ENCODE measurements at places on chromosomes 7 and 10.

DNA sequence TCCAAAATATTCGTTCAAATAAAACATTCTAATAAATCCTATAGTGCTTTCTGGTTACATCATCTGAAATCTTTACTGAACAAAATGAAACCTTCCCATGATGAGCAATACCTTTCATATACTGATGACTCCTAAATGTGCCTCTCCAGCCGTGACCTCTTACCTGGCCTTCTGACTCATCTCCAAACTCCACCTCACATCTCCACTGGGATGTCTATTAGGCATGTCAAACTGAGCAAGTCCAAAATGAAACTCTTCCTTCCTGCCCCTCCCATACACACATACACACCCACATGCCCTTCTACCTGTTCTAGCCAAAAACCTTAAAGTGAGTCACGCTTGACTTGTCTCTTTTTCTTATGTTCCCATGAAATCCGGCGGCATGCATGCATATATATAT lies 22.9 kb downstream of the GSAP start:
- no peak for DNase-seq

GRCh38 chr10:77274046-77274795 lies 363.4 kb downstream of the KCNMA1 start:
- no peak for DNase-seq

DNA sequence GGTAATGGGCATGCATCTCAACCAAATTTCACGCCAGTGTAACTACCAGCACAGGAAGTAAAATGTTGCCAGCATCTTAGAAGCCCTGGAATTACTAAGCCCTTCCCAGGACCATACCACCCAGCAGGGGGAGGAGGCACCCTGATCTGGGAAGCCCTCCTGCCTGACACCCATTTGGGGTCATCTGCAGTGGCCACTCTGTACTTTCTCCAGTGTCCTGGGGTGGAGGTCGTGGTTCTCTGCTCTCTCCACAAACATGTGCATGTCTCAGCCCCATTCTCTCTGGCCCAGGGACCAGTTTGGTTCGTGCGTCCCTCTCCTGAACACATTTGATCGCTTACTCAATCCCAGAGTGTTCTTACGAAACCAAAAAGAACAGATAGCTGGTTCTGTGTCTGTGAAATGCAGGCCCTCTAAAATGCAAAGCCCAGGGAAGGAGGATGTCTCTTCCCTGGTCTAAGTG lies 9.4 kb upstream of the LRRC27 start:
- peak; percentile 17 for DNase-seq

GRCh38 chr7:91291302-91291701 lies 27.1 kb downstream of the FZD1 start:
- DNase-seq = no peak

GRCh38 chr10:124741922-124742412 lies 2.2 kb downstream of the FAM53B start:
- no peak for DNase-seq

- DNase-seq = no peak
Observed at GRCh38 chr10:21260066-21260465, 265.4 kb downstream of the SKIDA1 start.

GRCh38 chr7:90192876-90193750 lies 18.4 kb upstream of the STEAP2 start:
- DNase-seq = peak; percentile 55

DNA sequence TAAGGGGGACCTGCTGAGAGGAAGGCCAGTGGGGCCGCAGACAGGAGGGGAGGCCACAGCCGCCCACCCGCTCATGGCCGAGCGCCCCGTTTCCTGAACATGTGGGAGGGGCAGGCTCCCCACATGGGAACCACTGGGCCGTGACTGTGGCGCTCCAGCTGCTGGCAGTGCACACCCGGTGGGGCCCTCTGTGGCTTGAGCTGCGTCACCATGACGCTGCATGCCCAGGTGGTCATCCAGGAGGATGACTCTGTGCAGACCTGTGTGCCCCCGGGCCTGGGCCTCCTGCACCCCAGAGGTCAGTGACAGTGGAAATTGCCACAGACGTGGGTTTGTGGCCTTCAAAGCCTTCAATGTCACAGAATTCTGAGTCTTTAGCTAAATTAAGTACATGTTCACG lies 85.1 kb downstream of the MGMT start:
- DNase-seq = no peak

DNA sequence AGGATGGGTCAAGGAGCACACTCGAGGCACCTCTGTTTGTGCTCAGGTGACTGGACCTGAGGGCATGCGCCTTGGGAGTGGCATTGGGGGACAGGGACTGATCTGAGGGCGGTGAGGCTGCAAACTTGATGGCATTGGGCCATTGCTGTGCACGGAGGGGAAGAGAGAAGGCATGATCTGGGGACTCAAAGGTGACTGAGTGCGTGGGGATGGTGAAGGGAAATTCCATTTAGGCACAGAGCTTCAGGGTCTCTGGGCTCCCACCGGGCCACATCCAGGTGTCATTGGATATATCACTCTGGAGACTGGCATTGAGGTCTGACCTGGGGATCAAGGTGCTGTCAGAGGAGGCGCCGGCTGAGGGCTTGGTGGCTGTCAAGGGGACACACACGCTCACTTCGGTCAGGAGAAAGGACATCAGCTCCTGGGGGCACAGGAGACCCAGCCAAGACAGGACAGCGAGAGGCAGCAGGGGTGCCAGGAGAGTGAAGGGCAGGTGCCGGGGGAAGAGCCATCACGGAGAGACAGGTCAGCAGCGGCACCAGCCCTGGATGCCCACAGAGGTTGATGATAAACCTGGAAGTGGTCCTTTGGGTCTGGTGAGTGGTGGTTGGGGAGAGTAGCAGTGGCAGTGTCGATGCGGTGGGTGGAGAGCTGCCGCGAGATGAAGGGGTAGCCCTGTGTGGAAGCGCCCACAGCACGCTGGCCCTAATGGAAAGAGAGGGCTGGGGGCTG lies 5.5 kb downstream of the ADCK2 start:
- DNase-seq = no peak

- DNase-seq = peak; percentile 95
Observed at GRCh38 chr7:11130012-11130411, 156.3 kb downstream of the PHF14 start.

GRCh38 chr7:112290065-112290464 lies 83.6 kb downstream of the ZNF277 start:
- peak; percentile 31 for DNase-seq

GRCh38 chr7:144885478-144885877 lies 49.6 kb upstream of the TPK1 start:
- no peak for DNase-seq

DNA sequence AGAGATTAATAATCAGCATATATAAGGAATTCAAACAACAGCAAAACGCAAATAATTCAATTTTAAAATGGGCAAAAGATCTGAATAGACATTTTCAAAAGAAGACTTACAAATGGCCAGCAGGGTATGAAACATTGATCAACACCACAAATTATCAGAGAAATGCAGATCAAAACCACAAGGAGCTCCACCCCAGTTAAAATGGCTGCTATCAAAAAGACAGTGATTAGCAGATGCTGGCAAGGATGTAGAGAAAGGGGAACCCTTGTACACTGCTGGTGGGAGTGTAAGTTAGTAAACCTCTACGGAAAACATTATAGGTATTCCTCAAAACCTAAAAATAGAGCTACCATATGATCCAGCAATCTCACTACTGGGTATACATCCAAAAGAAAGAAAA lies 128.0 kb upstream of the CACUL1 start:
- no peak for DNase-seq

GRCh38 chr10:100976906-100977305 lies 7.6 kb downstream of the SEMA4G start:
- DNase-seq = no peak

DNA sequence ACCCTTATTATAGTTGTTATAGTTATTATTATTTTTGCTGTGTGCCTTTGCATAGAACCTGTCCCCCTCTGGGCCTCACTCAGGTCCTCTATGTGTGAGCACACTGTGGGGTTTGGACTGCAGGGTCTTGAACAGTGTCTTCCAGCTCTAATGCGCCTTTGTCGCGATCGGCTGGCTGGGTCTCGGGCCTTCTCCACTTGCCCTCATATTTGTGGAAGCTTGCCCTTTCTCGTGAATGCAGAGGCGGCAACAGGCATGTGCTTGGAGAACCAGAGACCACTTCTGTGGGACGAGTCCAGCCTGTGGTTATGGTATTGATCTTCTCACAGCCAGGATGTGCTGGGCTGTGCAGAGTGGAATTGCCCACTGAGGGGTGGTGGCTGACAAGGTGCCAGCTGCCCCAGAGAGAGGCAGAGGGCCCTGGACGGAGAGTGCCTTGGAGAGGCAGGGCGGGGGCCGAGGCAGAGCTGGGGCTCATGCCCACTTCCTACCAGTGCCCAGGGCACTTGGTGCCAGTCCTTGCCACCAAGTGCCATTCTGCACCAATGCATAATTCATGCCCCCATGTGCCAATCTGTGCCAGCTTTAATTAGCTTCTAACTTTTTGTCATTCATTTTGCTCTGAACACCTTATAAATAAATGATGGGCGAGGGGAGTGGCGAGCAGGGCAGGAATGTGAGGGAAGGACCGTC lies 6.8 kb upstream of the CDH23 start:
- no peak for DNase-seq

DNA sequence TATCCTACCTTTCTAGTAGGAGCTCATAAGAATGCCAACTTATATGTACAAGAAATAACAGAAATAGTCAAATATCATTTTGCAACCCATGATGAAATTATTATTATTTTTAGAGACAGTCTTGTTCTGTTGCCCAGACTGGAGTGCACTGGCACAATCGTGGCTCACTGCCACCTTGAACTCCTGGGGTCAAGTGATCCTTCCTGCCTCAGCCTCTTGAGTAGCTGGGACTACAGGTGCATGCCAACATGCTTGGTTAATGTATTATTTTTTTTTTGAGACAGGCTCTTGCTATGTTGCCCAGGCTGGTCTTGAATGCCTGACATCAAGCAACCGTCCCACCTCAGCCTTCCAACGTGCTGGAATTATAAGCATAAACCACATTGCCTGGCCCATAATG lies 44.8 kb downstream of the TNPO3 start:
- no peak for DNase-seq

DNA sequence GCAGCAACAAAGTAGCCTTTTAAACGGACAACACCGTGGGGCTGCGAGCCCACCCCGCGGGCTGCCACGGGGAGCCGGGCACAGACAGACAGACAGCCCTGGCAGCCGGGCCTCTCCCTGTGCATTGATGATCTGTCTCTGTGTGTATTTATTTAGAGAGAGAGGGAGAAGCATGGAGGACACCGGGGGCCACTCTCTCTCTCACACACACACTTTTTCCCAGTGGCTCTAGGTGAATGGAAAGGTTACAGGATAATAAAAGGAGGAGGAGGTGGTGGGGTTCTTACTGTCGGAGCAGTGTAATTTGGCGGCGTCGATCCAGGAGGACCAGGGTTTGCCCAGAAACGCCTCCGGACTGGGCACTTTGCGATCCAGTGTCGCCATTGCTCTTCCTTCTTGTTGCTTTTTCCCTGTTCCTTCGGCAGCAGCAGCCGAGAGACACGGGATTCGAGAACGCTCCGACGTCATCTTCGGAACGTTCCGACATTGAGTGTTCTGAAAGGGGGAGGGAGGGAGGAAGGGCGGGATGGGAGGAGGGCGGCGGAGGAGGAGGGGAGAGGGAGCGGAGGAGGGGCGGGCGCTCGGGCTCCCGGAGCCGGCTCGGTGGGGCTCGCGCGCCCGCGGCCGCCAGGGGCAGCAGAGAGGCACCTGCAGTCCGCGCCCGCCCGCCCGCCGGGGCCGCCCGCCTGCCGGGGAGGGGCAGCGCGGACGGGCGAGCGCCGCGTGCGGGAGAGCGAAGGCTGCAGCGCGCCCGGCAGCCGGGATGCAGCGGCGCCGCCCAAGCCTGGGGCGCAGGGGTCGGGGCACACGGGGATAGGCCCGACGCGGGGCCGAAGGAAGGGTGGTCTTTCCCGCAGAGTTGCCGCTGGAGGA lies at the start of gene ATXN7L1:
Gene ATXN7L1, minus strand, starts transcription at position 509 of the 873 bp plus-strand sequence. Its CDS starts 41 bp downstream, at position 468.
- DNase-seq = peak; percentile 95

DNA sequence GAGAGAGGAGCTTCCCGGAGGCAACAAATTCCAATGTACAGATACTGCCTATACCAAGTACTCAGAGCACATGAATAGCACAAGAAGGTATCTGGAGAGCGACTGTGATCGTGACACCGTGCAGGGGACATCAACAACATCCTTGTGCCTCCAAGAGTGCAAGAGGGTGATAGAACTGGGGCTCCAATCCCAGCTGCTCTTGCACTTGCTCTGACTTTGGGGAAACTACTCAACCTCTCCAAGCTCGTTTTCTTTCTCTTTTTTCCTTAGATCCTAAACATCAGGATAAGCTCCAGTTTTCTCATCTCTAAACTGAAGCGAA lies 12.1 kb downstream of the RFC2 start:
- DNase-seq = no peak

DNA sequence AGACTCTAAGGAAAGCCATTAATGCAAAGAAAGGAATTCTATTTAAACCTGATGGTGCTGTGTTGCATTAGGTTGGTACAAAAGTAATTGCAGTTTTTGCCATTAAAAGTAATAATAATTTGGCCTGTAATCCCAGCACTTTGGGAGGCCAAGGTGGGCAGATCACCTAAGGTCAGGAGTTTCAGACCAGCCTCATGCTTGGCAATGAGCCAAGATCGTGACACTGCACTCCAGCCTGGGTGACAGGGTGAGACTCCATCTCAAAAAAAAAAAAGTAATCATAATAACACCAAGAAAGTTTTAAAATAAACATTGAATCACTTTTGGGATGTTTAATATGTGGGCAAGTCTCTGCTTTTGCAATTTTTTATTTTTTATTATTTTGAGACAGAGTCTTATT lies 107.3 kb upstream of the FRMD4A start:
- DNase-seq = no peak

GRCh38 chr10:62130948-62131347 lies 137.7 kb downstream of the RTKN2 start:
- DNase-seq = peak; percentile 76

GRCh38 chr10:16260388-16260787 lies 176.4 kb upstream of the PTER start:
- no peak for DNase-seq

GRCh38 chr7:116674508-116675173 lies 2.6 kb downstream of the MET start:
- DNase-seq = no peak

DNA sequence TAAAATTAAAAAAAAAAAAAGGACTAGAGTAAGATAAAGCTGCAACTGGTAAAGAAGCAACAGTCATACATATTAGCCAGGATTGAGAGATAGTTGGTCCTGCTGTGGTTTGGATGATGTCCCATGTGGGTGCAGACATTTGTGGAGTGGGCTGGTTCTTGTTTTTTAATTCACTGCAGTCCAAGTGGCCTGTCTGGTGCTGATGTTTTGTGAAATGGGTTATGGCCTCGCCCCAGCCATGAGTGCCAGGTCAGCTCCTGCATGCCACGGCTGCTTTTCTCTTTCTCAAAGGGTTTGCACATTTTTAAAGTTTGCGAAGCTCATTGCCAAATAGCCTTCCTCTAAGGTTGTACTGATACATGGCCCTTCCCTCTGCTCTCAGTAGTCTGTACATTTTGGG lies 14.1 kb upstream of the BTBD16 start:
- DNase-seq = no peak

GRCh38 chr7:64946772-64947171 lies 43.7 kb downstream of the ZNF273 start:
- DNase-seq = no peak
